ENCODE measurements at places on chromosomes 7 and 10.

DNA sequence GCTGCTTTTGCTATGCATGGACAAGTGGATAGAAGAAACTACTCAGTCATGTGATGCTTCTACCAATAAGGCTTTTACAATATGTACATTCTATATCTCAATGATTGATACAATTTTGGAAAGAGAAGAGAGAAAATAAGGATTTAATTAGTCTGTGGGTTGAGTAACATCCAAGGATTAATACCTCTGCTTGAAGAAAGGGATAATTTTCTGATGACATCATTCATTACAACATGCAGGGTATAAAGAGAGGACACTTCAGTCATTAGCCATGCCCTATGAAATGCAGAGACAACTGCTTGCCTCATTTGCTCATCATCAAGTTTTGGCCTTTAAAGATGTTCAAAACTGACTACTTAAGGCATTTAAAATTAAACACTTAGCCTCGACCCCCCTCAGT, 237.3 kb downstream of the AHR start:
- no peak for DNase-seq

DNA sequence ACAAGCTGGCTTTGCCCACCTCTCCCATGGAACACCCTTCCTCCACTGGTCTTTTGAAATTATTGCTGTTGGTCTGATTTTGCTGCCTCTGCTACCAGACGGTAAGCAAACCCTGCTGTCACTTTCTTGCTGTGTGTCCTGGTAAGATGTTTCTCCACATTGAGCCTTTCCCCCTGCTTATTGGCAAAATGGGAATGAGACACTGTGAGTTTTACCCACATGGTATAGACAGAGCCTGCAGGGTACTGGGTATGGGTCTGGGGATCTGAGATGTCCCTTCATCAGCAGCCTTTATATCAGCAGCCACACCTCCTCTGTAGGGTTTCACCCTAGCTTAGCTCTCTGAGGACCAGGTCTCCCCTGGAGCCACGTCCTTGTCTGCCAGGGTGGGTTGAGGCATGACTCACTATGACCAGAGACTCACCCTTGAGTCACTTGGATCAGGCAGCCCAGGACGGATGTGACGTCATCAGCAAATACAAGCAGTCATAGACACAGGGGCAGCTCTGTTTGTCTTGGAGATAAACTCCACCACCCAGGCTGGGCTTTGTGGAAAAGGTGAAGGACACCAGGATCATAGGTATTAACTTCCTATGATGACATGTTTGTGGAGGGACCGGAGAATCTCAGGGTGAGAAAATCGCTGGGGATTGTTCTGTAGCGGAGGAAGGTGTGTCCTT, 17.9 kb upstream of the BAIAP2L1 start:
- DNase-seq, result no peak

DNA sequence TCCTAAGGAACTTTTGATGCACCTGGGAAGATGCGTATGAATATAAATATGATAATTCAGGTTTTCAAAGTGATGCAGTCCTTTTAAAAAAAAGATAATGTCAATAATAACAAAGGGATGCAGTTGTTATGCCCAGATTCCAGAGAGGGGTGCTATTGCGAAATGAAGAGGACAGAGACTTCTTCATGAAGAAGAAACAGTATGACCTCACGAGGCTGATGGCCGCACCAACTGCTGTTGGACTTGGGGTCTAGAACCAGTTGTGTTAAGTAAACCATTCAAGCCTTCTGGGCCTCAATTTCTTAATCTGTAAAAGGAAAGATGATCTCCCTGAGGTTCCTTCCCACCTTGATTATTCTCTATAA, 55.1 kb downstream of the LYZL2 start:
- DNase-seq, result no peak

GRCh38 chr10:72171175-72171630, 44.6 kb upstream of the ANAPC16 start:
- DNase-seq, result no peak

DNA sequence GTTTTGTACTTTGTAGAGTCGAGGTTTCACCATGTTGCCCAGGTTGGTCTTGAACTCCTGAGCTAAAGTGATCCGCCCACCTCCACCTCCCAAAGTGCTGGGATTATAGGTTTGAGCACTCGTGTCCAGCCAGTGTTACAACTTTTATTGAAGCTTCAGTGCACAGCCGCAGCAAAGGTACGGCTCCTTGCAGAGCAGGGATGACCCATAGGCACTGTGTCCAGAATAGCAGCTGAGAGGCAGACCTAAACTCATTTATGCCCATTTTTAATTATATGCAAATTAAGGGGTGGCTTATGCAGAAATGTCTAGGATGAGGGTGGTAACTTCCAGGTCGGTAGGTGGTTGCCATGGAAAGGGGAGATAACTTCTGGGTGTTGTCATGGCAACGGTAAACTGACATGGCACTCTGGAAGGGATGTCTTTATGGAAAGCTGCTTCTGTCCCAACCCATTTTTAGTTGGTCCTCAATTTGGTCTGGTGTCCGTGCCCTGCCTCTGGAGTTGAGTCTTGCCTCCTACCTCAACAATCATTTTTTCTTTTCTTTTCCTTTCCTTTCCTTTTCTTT, 22.7 kb downstream of the NYAP1 start:
- no peak for DNase-seq

GRCh38 chr7:45638916-45639315, 64.7 kb downstream of the ADCY1 start:
- no peak for DNase-seq

GRCh38 chr7:34165466-34165865, 260.1 kb downstream of the BMPER start:
- peak; percentile 44 for DNase-seq

DNA sequence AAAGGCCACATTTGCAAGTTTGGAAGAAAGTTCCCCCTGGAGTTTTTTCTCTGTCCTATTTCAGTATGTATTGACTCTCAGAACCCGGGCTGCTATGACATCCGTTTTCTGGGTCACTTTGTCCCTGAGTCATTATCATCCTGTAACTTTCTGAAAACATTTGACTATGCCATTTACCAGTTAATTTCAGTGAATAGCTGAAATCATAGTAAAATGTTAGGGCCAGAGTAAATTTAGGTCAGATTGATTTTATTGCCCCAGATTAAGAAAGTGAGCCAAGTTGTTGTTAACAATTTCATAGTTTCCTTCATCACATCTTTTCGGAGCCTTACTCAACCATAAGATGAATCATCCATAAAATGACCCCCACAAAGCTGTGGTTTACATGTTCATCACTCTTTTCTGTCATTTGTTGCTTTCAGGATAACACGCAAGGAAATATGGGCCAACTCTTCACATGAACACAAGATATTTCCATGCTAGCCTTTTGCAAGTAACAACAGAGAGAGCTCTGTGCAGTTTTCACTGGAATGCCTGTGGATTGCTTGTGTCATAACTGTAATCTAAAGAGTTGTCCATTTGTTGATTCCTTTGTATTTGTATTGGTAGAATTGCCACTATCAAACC, 3.9 kb upstream of the MACC1 start:
- no peak for DNase-seq

DNA sequence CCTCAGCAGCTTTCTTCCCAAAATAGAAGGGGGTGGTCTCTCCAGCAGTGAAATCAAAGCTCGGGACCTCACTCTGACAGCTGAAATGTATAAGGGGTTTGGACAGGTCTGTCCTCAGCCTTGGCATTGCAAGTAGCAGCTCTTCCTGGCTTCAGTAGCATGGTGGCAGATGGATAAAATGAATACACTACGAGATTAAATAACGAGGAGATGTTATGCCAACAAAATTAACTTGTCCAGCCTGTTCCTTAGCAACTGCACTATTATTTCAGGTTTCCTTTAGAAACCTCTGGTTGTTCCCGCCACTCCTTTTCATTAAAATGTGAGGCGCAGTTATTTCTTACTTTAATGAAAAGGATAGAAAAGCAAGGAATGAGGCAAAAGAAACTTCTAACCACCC, 24.9 kb downstream of the PRLHR start:
- DNase-seq, result no peak

GRCh38 chr10:43202657-43203447, 64.0 kb downstream of the RASGEF1A start:
- DNase-seq, result peak; percentile 12

DNA sequence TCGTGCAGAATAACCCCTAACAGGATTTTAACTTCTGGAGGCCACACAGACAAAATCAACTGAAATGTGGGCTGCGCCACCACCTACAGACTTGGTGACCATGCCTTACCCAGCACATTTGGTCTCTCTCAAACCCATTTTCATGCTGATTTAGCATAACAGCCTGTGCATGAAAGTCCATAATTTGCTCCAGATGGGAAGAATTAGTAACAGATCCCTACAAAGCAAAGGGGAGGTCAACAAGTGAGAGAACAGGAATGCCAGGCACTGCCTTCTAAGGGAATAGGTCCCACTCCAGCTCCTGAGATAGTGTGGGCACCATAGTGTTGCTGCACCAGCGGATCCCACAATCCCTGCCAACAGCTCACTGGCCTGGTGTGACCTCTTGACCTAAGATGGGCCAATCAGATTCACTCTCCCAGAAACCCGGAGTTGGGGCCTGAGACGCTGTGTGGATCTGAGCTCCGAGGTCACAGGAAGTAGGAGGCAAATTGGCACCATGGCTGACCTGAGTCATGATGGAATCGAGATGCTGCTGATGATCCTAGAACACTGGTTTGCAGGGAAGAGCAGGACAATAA, 32.4 kb downstream of the SLIT1 start:
- no peak for DNase-seq

GRCh38 chr10:87685832-87686574, 26.3 kb downstream of the PAPSS2 start:
- DNase-seq, result no peak

DNA sequence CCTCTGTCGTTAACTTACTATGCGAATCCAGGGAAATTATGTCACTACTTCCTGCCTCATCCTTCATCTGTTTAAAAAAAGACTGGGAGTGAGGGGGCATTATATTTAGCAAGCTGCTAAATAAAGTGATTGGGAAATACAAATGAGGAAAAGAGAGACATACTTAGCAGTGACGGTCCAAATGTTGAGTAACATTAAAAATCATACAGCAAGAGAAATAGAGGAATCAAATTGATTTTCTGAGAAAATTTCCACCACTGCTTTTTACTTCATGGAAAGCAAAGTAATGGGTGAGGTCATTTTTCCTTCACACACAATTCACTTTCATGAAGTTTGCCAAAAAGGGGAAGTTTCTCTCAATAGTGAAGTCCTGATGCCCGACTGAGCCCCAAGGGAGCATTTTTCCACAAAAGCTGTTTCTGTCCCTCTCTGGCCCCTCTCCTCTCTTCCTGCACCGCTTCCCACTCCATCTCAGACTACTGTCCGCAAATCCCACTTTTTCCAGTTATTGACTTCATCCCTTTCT, 61.9 kb upstream of the ADO start:
- DNase-seq, result no peak

DNA sequence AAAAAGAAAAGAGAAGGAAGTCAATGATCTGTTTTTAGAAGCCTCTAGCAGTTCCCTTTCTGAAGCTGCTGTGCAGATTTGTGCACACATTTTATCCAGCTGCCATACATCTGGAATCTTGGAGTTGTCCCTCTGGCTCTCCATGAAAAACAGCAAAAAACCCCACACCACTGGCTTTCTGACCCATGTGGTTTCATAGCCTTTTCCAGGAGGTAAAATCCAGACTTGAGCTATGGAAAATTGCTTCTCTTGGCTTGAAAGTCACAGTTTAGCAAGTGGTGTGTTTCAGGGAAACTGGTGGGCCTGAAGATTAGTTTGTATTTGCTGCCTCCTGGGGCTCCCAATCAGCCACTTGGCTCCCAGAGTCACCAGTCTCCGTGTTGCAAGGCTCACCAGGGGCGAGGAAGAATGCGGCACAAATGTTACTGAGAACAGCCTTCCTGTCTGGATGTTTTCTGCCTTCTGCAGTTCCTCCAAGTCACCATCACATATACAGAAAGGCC, 50.1 kb upstream of the ADRB1 start:
- DNase-seq, result no peak

GRCh38 chr10:132926777-132927650, 15.4 kb downstream of the CFAP46 start:
- no peak for DNase-seq

Data from gastrocnemius medialis (tissue), 4 donors.